ENCODE measurements at places on chromosomes 3 and 15.

- DNase-seq, result no peak
These were observed 56.2 kb downstream of the GREM1 start for GRCh38 chr15:32774022-32774421.

GRCh38 chr3:62201438-62202035 lies 171.8 kb downstream of the FEZF2 start:
- DNase-seq, result no peak

GRCh38 chr3:105790534-105790933 lies 78.3 kb downstream of the CBLB start:
- DNase-seq, result no peak

DNA sequence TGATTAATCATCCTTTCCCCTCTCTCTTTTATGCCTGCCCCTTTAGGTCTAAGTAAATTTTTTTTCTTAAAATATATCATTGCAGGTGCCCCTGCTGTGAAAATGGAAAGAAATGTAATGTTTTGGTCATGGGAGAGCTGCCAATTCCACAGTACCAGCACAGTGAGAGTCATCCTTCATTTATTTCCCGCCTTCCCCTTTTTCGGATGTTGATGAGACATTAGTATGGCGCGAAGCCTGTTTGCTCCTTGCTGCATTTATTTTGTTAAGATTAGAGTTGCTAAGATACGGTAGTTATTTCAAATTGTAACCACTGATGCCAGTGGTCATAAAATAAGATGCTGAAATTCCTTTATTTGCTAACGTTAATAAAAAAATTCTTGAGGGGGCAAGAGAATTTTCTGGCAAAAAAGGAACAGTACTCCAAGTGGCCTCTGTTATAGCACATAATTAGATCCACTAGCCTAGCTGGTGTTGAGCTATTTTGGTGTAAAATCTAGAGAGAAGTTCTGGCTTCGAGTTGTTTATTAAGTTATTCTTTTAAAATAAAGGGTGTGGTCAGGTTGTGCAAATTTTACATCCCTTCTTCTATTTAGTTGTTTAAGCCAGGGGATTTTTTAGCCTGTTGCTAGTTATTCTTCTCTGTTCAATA lies 62.8 kb downstream of the MDFIC2 start:
- no peak for DNase-seq

All from DMS153 (cell line).